COR-L47 (cell line): ENCODE measurements at places on chromosomes 6 and 20.

GRCh38 chr20:32435449-32436107, 77.4 kb downstream of the ASXL1 start:
- DNase-seq = no peak

GRCh38 chr6:15389765-15390723, 144.2 kb downstream of the JARID2 start:
- DNase-seq = peak; percentile 54

DNA sequence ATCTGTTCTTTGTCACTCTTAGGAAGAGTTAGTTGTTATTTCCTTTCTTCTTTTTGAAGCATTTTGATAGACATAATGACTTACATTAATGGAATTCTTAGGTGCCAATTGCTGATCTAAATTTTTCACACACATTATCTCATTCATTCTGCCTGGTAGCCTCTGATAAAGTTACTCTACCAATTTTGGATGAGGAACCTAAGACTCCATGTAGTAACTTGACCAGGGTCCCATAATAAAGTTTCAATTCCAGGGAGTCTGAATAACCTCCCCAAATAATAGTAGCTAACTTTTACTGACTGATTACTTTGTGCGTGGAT, 73.2 kb upstream of the CITED2 start:
- DNase-seq = no peak

GRCh38 chr6:28673787-28674671, 148.3 kb downstream of the GPX5 start:
- peak; percentile 56 for DNase-seq

GRCh38 chr20:32302507-32302872, 25.0 kb downstream of the KIF3B start:
- DNase-seq = no peak

GRCh38 chr6:132063738-132064137, 112.6 kb upstream of the CCN2 start:
- DNase-seq = no peak
